ENCODE measurements at places on chromosomes 16 and 17.
A peak's percentile ranks its signal among the peaks of the same experiment; 100 is the strongest.

GRCh38 chr16:35569413-35569812, 2110.0 kb downstream of the TP53TG3F start:
- no peaks in the 10 kb centered on the region for H3K36me3 ChIP-seq
- no peak overlapping the region for H3K4me3 ChIP-seq
- DNase-seq, result no peak
- no peak overlapping the region for H3K27ac ChIP-seq

DNA sequence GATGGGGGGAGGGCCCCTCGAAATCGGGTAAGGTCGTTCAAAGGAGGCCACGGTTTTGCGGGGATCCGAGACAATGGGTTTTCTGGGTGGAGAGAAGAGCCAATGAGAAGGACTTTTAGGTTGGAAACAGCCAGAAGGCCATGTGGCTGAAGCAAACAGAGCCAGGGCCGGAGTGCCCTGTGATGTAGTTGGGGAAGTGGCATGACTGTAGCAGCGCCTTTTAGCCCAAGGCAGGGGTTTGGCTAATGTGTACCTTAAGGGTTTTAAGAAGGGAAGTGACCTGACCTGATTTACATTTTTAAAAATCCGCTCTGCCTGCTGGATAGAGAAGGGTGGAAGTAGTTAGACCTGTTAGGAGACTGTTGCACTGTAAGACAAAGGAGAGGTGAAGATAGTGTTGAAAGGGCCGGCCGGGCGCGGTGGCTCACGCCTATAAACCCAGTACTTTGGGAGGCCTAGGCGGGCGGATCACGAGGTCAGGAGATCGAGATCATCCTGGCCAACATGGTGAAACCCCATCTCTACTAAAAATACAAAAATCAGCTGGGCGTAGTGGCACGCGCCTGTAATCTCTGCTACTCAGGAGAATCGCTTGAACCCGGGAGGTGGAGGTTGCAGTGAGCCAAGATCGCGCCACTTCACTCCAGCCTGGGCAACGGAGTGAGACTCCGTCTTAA, 1.0 kb downstream of the LYRM1 start:
- peak; percentile 87 for DNase-seq
- no peaks in the 10 kb centered on the region for H3K27me3 ChIP-seq
- no peaks in the 10 kb centered on the region for H3K36me3 ChIP-seq
- H3K4me1 ChIP-seq, result peaks cover 78% of the 10 kb centered on the region
- H3K4me3 ChIP-seq, result peak overlapping the region; percentile 94

DNA sequence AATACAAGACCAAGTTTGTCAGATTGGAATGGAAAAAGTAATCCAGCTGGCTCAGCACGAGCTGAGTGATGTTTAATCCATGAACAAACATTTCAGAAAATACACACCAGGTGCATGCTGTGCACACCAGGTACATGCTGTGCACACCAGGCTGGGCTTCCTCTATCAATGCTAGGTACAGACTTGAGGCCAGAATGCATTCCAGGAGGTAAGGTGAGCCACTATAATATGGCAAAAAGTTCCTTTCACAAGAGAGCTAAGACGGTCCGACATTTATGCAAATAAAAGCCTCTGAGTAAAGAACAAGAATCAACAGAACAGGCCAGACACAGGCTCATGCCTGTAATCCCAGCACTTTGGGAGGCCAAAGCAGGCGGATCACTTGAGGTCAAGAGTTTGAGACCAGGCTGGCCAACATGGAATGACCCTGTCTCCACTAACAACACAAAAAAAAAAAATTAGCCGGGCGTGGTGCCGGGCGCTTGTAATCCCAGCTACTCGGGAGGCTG, 128.2 kb downstream of the ZNF778 start:
- DNase-seq, result no peak
- H3K4me1 ChIP-seq, result peaks cover 87% of the 10 kb centered on the region

GRCh38 chr16:12084436-12084835, 107.9 kb downstream of the SNX29 start:
- H3K27ac ChIP-seq, result no peak overlapping the region
- peak; percentile 45 for DNase-seq
- H3K4me3 ChIP-seq, result no peak overlapping the region
- no peaks in the 10 kb centered on the region for H3K27me3 ChIP-seq

DNA sequence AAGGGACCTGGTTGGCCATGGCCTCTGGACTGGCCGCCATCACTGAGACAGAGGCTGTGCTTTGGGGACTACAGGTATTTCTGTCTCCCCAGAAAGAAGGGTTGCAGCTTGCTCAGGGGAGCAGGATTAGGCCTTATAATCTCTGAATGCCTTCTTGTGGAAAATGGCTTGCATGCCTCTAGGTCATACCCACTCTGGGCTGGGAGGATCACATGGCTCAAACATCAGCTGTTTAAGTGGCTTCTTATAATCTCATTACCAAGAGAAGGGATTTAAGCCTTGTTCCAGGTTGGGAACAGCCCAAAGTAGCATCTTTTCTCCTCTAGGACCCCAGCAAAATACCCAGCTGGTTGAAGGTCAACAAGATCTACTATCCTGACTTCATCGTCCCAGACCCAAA, 19.1 kb downstream of the LIG3 start:
- peaks cover 31% of the 10 kb centered on the region for H3K4me1 ChIP-seq
- H3K36me3 ChIP-seq, result peaks cover 98% of the 10 kb centered on the region
- H3K27ac ChIP-seq, result no peak overlapping the region
- no peaks in the 10 kb centered on the region for H3K27me3 ChIP-seq
- no peak for DNase-seq
- no peak overlapping the region for H3K4me3 ChIP-seq

GRCh38 chr17:39090400-39090799, 61.0 kb downstream of the PLXDC1 start:
- H3K27me3 ChIP-seq, result no peaks in the 10 kb centered on the region
- H3K36me3 ChIP-seq, result no peaks in the 10 kb centered on the region
- H3K27ac ChIP-seq, result peak overlapping the region; percentile 31
- DNase-seq, result no peak

DNA sequence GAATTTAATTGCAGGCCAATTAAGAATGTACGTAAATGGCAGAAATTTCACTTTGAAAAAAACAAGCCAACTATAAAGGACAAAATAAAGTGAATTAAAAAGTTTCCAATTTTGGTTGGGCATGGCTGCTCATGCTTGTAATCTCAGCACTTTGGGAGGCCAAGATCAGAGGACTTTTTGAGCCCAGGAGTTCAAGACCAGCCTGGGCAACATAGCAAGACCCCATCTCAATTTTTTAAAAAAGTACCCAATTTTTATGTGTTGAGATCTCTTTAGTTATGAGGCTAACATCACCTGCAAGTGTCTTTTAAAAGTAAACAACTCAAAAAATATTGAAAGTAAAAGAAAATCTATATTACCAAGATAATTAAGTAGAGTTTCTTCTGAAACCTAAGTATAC, 25.9 kb downstream of the GNA13 start:
- peaks cover 98% of the 10 kb centered on the region for H3K4me1 ChIP-seq
- peaks cover 12% of the 10 kb centered on the region for H3K36me3 ChIP-seq
- DNase-seq, result no peak
- H3K4me3 ChIP-seq, result no peak overlapping the region

- H3K27me3 ChIP-seq, result no peaks in the 10 kb centered on the region
- H3K4me1 ChIP-seq, result peaks cover 24% of the 10 kb centered on the region
- no peak overlapping the region for H3K27ac ChIP-seq
- no peaks in the 10 kb centered on the region for H3K36me3 ChIP-seq
- DNase-seq, result peak; percentile 24
- no peak overlapping the region for H3K4me3 ChIP-seq
Observed at GRCh38 chr17:19457830-19458271, 46.8 kb downstream of the RNF112 start.

- H3K27me3 ChIP-seq, result no peaks in the 10 kb centered on the region
- no peak for DNase-seq
- H3K27ac ChIP-seq, result no peak overlapping the region
- no peaks in the 10 kb centered on the region for H3K36me3 ChIP-seq
- no peaks in the 10 kb centered on the region for H3K4me1 ChIP-seq
Observed at GRCh38 chr17:73359987-73360410, 48.2 kb upstream of the CDC42EP4 start.

DNA sequence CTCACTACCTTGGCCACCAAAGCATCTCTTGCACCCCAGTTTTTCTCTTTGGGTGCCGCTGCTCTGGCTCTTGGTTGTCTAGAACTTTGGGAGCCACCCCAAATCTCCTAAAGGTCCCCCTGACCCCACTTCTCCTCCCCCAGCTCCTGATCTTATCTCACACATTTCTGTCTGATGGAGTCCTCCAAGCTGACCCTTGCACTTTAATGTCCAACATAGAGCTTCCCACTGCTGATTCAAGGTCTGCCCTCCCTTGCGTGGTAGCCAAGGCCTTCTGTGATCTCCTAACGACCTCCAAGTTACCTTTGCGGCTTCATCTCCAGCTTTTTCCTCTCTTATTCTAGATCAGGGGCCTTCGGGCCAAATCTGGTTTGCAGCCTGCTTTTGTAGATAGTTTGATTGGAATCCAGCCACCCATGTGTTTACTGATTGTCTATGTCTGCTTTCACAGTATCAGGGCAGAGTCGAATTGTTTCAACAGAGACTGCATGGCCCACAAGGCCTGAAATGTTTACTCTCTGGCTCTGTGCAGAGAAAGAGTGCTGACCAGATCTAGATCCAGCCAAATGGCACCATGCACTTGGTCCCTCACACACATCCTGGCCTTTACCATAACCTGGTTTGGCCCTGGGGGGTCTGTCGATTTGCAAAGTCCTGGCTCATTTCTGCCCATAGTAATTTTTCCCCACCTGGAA, 168.6 kb downstream of the HAPSTR1 start:
- H3K36me3 ChIP-seq, result no peaks in the 10 kb centered on the region
- no peaks in the 10 kb centered on the region for H3K4me1 ChIP-seq
- H3K4me3 ChIP-seq, result no peak overlapping the region
- DNase-seq, result no peak
- no peaks in the 10 kb centered on the region for H3K27me3 ChIP-seq
